Hippocampal formation (tissue), 2 donors: ENCODE measurements at places on chromosomes 6 and 20.

DNA sequence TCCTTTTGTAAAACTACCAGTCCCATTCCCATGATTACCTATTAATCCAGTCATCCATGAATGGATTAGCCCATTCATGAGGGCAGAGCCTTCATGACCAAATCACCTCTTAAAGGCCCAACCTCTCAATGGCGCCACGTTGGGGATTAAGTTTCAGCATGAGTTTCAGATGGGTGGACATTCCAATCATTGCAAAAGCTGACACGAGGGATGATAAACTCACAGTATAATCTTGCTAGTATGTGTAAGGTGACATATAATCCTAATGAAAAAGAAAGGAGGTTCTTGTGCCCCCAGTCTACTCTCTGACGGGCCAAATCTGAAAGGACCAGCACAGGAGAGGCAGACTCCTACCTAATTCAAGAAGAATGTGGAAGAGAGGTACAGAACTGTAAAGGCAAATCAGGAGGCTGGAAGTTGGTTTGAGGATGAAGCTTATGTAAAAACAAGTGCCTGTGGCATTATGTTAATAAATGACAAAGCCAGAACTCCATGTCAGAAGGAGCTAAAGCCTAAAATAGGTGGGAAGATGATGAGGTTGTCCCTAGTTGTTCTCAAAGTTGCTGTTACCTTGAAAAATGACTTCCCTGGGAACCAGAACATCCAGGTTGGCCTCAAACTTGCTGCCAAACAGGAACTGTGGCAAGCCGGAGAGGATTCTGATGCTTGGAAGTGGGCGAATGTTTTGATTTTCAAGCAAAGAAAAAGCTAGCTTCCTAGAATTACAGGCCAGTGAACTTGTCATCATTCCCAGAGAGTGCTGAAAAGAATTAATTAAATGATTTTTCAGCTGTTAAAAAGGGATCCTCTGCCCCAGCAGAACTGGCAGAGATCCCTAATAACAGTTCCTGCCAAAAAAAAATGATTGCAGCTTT is 106.5 kb upstream of the TIAM2 start:
- peak; percentile 49 for DNase-seq

DNA sequence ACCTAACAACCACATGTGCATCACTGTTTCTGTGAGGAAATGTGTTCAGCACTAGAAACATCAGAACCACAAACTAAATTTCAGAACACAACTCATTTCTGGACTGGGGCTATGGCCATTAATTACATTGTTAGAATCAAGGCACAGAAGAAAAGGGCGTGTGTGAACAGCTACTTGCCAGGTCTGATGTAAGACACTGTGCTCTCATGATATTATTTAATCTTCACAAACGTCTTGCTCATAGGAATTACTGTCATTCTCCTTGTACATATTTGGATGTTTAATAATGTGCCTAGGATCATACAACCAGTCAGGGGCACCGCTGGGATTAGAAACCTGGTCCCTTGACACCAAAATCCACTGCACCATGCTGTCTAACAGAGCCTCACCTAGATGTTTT is 14.8 kb downstream of the ADGRF1 start:
- no peak for DNase-seq

- DNase-seq = no peak
These were observed 28.5 kb downstream of the C6orf15 start for GRCh38 chr6:31083742-31084354.

- no peak for DNase-seq
These were observed 80.8 kb downstream of the SLC22A3 start for GRCh38 chr6:160428818-160429619.

DNA sequence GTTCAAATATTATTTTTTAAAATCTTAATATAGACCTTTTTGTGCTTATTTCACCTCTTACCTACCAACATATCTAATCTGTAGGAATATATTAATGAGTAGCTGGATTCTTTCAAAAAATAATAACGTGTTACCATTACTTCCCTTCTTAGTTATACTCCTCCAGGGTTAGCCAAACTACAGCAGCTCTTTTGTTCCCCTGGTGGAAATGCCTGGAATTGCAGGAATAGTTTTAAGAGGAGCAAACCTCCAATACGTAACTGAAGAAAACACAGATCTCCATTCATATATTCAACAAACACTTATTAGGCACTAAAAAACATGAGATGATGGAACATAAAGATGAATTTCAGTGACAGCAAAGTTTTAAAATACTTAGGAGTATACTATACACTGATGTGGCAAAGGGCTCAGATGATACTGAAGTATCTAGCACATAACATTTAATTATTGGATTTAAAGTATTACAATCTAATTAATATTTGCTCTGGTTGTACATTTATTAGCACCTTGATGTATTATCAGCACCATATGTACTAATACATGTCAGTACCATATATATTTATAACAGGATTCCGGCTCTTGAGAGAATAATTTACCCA is 78.3 kb downstream of the TBX18 start:
- DNase-seq = no peak

- no peak for DNase-seq
These were observed 131.3 kb downstream of the GJA10 start for GRCh38 chr6:90025523-90026061.

- no peak for DNase-seq
These were observed 20.3 kb downstream of the KCNG1 start for GRCh38 chr20:51002633-51003032.
